ENCODE measurements at places on chromosomes 4 and X.

DNA sequence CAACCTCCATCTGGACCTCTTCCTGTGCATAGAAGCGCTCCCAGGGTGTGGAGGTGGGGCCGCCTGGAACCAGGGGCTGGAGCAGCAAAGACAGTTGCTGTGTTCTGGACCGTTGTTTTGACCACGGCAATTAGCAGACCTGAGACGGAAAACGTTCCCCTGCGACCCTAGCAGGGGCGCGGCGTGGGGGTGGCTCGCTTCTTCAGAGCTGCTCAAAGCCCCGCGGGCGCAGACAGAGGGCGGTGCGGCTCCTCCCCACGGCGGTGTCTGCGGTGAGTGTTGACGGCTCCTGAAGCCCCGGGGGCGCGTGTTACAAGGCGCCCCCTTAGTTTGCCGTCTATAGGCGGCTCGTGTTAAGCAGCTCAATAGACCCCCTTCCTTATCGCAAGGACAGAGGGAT is 79.2 kb downstream of the TRIML1 start:
- no peak for DNase-seq

DNA sequence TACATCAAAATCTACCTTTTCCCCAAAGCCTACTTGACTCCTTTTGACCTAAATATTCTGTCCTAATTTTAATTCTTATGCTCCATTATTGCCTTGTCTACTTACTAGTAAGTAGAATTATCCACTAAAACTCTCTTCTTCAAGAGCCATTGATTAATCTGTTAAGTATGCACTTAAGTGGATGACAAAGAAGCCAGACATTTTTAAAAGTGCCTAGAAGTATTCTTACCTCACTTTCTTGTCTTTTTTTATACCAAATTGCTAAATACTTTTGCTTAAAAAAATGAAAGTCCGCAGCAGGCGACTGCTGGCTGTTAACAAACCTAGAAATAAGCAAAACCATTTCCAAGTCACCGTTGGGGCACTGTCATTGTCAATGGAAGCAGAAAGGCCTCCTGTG is 20.1 kb upstream of the FRMPD4 start:
- no peak for DNase-seq

- DNase-seq: no peak
These were observed 7.2 kb downstream of the SSR4 start for GRCh38 chrX:153801669-153802068.

DNA sequence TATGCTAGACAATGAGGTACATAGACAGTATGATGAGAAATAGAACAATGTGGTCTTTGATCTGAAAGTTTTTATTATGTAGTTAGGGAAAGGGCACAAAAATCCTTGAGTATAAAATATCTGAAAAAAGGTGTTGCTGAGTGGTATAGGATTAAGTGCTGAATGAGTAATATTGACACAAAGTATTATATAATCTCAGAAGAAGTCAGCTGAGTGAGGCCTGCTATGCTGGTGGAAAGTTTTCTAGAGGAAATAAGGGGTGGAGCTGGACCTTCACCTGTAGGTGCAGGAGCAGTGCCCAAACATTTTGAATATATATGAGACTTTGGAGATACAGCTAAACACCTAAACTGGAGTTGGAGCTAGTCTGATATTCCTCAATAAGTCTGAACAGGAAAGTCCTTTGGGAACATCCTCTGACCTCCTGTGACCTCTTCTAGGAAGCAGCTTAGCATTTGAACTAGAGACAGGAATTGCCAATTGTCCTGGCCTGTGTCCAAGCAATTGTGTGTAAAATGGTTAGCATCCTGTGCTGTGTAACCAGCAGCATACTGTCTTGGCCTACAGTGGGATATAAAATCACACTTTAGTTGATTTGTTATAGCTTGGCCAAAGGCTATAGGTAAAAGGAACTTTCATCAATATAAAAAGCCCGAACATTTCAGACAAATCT is 285.3 kb downstream of the ANKRD50 start:
- no peak for DNase-seq

GRCh38 chr4:24645765-24646550 is 61.6 kb upstream of the DHX15 start:
- no peak for DNase-seq

DNA sequence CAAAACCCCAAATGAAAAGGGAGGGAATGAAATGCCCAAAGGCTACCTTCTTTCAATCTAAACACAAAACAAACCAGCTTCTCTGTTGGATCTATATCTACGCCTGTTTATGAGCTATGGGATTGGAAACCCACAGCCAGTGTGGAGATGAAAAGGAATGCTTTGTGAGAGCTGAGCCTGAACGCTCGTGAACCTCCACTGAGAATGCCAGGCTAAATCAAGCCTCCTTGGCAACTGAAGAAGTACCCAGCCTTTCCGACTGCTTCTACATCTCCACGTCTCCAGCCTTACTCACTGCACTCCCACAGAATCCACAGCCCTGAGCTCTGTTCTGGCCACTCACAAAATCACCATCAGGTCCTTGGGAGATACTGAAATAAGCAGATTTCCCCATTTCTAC is 31.8 kb downstream of the PROM1 start:
- DNase-seq: no peak

- DNase-seq: no peak
These were observed 7.5 kb downstream of the DAPP1 start for GRCh38 chr4:99824070-99824599.

GRCh38 chr4:88059766-88060165 is 52.3 kb downstream of the PKD2 start:
- no peak for DNase-seq

DNA sequence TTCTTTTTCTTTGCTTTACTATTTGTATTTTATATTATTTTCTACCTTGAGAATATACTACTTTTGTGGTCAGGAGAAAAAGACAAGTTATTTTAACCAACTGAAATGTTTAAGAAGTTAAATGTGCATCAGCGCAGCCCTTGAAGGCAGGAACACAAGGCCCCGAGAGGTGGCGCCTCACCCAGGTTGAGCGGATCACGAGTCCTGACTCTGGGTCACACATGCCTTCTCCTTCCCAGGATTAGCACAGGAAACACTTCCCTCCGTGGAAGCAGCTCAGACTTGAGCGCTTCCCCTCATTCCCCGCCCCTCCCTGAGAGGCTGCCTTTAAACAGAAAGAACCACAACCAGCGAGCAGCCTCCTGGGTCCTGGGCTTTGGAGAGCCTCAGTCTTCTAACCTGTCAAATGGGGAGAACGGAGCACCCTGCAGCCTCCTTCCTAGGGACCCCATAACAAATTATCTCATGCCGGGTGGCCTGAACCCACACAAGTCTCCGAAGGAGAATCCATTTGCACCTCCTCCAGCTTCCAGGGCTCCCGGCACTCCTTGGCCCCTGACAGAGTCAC is 217.6 kb downstream of the AFAP1 start:
- DNase-seq: no peak

DNA sequence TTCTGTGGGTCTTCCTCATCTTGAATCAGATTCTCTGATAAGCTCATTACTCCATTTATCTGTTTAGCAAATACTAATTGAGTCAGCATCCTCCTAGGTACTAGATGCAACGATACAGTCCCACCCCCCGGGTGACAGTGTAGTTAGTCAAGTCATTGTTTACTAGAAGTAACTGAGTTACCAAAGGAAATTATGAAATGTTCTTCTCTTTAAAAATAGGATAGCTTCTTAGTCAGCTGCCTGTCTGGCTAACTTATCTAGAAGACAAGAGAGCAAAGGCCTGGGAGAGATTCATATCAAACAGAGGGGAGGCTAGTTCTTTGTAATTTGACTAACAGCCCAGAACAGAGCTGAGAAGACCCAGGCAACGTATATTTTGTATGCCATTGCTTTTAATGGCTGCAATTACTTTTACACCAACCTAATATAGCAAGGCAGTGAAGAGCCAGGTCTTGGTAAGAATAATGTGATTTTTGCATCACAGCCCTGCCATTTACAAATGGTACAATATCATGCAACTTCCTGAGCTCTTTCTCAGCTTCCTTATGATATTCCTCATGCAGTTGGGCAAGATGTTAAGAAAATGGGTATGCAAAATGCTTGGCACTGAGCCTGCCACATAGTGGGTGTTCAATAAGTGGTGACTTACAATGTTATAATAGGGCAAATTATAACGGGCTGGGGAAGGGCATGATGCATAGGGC is 149.9 kb downstream of the CHIC2 start:
- no peak for DNase-seq

- DNase-seq: no peak
These were observed at the start of gene ZNF185 for GRCh38 chrX:152897222-152898131. Gene ZNF185 (plus strand): TSS chrX:152898067. CDS start chrX:152914490, 16,423 bp downstream.

DNA sequence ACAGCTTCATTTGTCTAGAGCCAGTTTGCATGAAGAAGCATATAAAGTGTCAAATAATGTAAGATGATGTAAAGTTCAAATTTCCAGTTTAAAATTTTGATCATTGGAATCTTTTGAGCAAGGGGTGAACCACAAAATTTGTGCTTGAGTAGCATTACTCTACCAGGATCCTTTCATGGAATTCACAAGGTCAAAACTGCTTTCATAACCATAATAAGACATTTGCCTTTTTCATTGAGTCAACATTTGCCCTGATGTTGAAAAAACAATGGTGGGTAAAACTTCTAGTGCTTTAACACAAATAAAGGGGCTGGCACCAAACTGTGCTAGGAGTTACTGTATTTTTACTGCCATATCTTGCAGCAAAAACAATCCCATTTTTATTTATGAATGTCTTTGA is 142.2 kb downstream of the GLRA3 start:
- no peak for DNase-seq

DNA sequence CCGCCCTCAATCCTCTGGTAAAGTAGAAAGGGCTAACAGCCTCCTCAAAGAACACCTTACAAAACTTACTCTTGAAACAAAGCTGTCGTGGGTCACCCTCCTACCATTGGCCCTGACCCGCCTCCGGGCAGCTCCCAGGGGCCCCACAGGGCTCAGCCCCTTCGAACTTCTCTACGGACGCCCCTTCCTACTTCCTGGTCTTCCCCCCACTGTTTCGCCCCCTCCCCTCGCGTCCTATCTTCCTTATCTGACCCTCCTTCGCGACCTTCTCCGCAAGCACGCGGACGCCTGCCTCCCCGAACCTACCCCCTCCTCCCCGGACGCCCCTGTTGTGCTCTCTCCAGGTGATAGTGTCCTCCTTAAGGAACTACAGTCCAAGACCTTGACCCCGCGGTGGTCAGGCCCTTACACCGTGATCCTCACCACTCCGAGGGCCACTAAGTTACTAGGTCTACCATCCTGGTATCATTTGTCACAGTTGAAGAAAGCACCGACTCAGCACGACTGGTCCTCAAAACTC is 963.1 kb downstream of the RPA4 start:
- no peak for DNase-seq

DNA sequence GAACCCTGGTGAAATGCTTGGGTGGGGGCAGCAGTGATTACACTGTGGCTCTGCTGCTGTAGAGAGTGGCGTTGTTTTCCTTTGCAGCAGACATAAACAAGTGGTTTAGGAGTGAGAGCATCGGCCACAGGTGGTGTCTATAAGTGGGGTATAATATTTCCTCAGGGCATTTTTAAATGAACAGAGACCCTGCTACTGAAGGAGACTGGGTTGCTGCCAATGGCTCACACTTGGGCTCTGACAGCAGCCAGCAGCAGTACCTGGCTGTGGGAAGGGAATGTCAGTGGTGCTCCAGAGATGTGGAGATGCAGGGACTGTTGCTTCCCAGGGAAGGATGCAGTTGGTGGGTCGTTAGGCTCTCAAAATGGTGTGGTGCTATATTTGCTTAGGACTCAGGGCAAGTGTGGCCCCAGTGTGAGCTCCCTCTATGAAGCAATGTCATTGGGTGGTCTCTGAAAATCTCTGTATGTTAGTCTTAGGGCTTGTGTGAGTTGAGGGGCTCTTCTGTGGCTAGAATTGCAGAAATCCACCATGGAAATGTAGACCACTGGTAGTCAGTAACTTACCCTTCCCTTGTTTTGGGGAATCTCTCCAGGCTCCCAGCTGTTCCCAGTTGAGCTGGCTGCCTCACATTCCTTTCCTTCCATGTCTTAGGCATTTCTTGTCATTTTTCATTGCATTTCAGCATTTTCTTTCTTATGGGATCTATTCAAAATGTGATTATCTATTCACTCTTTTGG is 1023.0 kb upstream of the GRID2 start:
- DNase-seq: no peak

GRCh38 chr4:9781343-9782135 is at the start of gene DRD5:
Gene DRD5 (plus strand): TSS chr4:9781634. CDS start chr4:9782030, 396 bp downstream.
- no peak for DNase-seq

DNA sequence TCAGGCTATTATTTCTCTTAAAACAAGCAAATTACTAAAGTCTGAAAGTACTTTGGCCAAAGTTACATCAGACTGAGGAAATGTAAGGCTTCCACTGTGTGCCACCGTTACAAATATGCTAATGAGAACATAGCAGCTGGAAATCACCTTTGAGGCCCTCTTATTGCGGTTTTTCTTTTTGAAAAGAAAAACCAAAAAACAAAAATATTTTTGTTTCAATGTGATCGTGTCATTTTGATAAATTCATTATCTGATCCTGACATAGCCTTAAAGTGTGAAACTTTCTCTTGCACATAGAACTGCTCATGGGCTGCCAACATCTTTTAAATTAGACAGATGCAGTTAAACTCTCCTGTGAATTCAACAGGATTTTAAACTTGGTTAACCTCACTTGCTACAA is 2.8 kb upstream of the TIFA start:
- no peak for DNase-seq

DNA sequence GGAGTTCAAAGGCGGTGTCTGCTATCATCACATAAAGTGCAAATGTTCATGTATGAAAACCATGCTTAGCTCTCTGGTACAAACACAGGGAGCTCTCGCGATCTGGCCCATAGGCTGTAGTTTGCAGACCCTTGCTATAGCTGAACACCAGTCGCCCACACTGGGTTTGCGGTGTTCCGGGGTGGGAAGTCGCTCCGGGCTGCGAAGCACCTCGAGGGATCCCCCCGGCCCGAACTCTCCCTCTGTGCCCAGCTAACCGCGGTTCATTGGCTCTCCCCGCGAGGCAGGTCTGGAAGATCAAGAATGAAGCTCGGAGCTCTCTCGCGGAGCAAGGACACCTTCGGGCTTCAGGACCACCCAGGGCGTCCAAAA is 341 bp upstream of the PRPS2 start:
- DNase-seq: no peak

GRCh38 chr4:133866328-133866699 is 335.3 kb downstream of the PABPC4L start:
- DNase-seq: no peak

DNA sequence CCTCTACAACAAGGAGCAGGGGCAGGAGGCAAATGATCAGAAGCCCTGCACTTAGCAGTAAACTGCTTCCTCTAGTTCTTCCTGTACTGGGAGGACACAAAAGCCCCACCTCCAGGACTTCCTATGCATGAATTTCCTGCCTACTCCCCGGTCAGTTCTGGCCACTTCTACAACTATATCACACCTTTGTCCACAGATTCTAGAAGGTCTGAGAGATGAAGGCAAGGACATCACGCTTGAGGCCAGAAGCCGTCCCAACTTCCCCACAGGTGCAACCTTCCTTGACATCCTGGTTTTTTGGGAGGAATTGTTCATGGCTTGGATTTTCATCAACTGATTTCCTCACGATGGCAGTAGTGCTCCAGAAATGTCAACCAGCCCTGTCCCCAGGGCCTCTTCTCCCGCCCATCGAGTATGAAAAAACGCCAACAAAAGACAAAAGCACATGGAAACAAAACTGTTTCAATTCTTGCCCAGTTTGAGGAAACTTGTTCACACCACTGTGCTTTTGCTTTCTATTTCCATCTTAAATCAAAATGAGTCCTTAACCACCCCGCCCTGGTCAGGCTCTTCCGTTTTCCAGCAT is 206.5 kb upstream of the STK26 start:
- DNase-seq: no peak

GRCh38 chr4:77734928-77735327 is 84.2 kb downstream of the CNOT6L start:
- DNase-seq: peak; percentile 71

Measured in hematopoietic multipotent progenitor cell treated with erythropoietin and hydrocortisone succinate and interleukin-3 and kit ligand, for 15 days (in vitro differentiated cells).